Cardiac septum (tissue), 1 donor: ENCODE measurements at places on chromosomes 4 and X. TPM values are rescaled to one million over a fixed set of nuclear protein-coding genes. Genes with fewer than 3 reads are reported as not detected.

TCEAL2 gene
- 1.3 TPM for total RNA-seq

LRIT3 gene
- total RNA-seq = not detected

XK gene
- total RNA-seq = 6.8 TPM

CENPVL2 gene
- total RNA-seq = not detected

CSN1S1 gene
- total RNA-seq = not detected

ATOH1 gene
- total RNA-seq = not detected

SLC49A3 gene
- total RNA-seq = 12.1 TPM

PAGE2 gene
- total RNA-seq = not detected
